ENCODE measurements at places on chromosomes 11 and 22.

- DNase-seq = no peak
These were observed 306.7 kb downstream of the ST3GAL4 start for GRCh38 chr11:126662035-126662790.

DNA sequence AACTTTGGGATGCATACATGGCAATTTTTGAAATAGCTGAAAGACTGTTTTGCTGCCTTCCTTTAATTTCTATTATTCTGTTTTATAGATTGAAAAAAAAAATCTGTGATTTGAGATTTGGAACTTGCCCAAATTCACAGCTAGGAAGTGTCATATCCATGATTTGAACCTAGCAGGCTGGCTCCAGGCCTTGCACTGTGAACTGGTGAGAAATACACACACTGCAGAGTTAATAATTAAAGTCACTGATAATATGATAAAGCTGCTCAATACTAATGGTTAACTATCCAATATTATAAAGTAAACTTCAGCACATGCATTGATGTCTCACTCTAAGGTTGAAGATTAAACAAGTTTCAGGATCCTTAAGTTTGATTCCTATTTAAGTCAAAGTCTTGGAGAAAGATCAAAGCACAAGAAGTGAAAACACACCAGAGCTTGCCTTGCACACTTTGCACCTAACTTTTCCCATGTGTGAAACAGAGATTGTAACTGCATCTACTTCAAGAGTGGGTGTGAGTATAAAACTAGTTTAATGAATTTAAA is 150.6 kb upstream of the CCDC179 start:
- no peak for DNase-seq

DNA sequence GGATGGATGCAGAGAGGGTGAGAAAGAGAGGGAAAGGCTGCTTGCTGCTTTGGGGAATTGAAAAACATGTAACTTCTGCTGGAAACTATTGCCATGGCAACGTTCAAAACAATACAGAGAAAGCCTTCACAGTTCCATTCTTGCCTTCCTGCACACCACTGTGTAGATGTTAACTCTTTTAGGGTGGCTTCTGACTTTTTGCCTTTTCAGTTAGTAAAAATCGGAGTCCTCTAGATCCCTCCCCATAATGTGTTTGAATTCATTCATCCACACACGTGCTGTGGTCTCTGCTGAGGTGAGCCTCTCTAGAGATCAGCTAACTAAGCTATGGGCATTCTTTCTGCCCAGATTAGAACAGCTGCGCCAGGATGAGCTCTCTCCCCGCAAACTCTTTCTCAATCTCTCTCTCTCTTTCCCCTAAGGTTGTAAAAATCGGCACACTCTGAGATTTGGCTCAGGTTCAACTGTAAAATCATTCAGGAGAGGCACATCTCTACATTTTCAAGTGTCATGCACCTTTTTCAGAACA is 1178.3 kb downstream of the LRRC4C start:
- DNase-seq = no peak

- no peak for DNase-seq
These were observed 60.4 kb downstream of the FEZ1 start for GRCh38 chr11:125435461-125436238.

DNA sequence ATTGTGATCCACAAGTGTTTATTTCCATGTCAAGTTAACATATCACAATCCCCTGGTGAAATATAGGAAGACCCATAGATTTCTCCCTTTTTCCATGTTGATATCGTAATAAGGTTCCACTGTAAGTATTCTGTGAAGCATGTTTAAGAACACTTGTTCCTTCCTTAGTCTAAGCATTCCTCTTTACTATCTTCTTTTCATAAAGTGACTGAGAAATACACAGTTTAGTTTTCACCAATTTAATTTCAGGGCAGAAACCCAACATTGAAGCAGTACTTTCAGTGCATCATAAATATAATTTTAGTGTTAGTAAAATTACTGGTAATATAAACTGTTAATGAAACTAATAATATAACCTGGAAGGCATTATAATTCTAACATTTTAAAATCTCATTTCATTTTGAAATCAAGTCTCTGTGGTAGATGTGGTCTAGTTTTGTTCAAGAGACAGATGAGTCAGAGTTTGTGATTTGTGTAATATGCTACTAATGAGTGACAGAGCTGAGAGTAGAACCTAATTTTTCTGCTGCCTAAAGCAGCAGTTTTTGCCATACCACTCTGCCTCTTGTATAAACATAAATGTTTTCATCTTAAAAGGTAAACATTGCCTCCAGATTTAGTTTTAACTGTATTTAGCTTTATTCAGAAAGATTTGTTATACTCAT is 79.4 kb downstream of the ATM start:
- no peak for DNase-seq

DNA sequence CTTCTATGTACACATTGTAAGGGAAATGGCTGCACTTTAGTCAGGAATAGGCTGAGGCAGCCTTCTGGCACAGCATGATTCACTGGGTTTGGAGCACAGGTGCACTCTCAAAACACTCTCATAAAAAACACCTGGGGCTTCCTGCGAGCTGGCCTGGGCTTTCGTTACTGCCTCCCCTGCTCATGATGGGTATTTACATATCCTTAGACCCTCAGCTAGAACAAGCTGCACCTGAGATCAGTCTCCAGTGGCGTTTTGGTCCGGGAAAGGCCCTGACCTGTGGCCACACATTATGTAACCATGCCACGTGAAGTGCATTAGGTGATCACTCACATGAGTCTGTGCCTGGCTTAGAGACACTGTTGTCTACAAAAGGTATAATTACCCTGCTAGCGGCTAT is 321.7 kb downstream of the TMEM135 start:
- DNase-seq = no peak

- no peak for DNase-seq
These were observed 10.1 kb upstream of the GAB2 start for GRCh38 chr11:78427615-78428265.

- peak; percentile 87 for DNase-seq
These were observed 15.7 kb upstream of the SPTBN2 start for GRCh38 chr11:66744485-66745355.

DNA sequence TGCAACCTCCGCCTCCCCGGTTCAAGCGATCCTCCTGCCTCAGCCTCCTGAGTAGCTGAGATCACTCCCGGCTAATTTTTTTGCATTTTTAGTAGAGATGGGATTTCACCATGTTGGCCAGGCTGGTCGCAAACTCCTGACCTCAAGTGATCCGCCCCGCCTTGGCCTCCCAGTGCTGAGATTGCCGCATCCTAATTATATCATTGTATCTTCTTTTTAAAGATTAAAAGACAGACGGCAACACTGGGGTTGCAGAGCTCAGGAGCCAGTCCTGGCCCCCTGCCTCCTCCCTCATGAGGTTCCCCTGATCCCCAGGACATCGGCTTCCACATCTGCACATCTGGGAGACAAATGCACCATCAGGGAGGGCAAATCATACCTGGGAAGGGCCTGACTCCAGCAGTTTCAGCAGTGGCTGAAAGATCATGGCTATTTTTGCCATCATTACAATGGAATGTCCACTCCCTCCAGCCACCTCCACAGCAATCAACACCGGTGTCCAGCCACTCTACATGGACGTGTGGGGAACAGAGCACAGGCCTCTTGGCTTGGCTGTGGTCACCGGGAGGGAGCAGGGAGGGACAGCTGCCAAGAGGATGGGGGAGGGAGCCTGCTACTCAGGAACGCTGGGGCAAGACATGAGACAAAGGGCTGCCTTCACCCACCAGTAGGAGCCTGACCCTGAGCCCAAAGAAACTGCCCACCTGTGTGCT is 9.2 kb upstream of the CELSR1 start:
- no peak for DNase-seq

GRCh38 chr11:84035645-84036044 is 749.5 kb upstream of the CCDC90B start:
- no peak for DNase-seq

- DNase-seq = no peak
These were observed 333.2 kb downstream of the CASP12 start for GRCh38 chr11:104564921-104565582.

GRCh38 chr11:134939905-134940304 is 527.9 kb upstream of the B3GAT1 start:
- DNase-seq = no peak

GRCh38 chr11:116052603-116053547 is 548.7 kb upstream of the CADM1 start:
- no peak for DNase-seq

- no peak for DNase-seq
These were observed 416.3 kb downstream of the SHANK2 start for GRCh38 chr11:70836071-70836470.

DNA sequence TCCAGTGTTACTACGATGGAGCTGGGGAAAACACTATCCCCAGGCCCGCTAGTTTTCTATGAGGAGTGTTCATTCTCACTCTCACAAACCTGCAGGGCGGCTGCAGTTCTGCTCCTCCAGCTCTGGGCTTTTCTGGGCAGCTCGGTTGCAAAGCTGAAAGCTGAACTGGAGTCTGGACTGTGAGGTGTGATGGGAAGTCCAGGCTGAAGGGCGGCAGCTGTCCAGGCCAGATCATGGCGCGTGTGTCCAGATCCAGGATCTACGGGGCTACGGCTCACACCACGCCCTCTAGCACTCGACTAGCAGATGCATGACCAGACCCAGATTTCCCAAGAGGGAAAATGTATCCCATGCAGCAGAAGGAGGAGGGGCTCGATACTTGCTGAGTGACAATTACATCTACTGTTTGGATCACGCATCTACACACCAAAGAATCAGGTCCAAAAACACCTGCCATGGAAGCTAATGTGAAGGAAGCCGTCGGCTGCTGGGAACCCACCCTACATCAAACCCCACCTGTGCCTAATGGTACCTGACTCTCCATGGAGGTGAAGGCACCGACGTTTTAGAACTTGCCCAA is 555.0 kb downstream of the BRD1 start:
- no peak for DNase-seq

DNA sequence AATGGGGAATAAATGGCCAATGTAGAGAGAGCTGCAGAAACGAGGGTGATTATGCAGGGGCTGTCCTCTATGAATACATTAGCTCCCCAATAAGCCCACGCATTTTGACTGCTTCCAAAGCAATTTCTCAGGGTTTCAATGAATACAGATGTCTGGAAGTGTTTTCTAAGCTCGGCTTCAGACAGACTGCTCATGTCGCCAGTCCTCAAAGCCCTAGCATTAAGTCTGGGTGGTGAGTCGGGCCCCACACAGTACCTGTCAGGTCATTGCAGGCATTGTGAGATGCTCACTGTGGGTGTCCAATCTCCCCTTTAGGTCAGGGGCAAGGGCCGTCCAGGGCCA is 17.9 kb upstream of the CSNK2A3 start:
- DNase-seq = no peak

DNA sequence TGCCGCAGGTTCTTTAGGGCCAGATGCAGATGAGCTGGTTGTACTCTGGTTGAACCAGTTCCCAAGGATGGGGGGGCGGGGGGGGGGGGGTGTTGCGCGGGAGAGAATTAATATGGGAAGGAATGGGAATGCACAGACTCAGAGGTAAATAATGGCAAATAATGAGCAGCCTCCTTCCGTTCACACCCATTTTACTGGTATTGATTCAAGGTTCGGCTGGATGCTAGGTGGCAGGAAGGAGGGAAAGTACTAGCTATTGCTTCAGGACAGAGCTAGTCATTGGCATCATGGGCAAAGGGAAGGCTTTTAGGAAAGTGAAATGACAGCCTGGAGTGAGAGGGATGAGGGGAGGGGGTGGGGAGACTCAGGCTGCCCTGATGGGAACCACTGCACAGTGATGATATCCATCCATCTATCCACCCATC is at the start of gene VSTM5:
Gene VSTM5, minus strand, starts transcription at position 25 of the 425 bp plus-strand sequence. CDS start 116 bp downstream, outside the sequence.
- no peak for DNase-seq

- DNase-seq = no peak
These were observed 883.5 kb downstream of the TBC1D22A start for GRCh38 chr22:47645923-47646322.

DNA sequence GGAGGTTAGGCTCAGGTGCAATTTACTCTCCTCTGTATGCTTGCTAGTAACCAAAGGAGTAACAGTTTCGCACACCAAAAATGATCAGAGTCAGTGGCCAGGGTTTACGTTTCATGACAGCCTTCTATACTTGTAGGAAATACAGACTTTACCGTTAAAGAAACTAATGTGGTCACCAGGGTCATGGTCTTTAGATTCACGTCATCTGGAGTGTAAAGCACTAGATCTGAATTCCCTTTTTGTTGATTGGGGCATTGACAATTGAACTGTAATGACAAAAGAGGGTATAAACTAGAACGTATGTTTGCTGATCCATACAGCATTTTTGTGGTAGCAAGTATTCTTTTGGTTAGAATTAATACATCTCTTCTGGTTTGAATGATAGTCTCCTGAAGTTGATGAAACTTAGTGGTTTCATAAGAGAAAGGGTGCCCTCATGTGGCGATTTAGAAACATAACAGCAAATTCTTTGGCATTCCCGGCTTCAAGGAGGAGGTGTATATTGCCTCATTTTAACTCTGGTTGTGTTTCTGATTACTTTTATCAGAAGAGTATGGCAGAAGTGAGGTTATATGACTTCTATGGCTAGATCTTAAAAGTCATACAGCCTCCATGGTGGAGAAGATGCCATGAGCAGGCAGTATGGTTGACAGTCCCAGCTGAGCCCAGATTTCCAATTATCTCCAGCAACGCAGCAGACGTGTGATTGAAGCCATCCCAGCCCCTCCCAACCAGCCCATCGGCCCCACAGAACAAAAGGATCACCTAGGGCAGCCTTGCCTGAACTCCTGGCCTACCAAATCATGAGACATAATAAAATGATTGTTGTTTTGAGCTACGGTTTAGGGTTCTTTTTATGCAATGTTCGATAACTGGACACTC is 35.1 kb downstream of the MMP7 start:
- DNase-seq = peak; percentile 50

GRCh38 chr22:41968601-41969000 is 642 bp upstream of the SEPTIN3 start:
- DNase-seq = no peak

- DNase-seq = no peak
These were observed 52.9 kb downstream of the C11orf58 start for GRCh38 chr11:16791191-16791961.

- peak; percentile 49 for DNase-seq
These were observed 14.7 kb downstream of the EPS8L2 start for GRCh38 chr11:720642-721246.

DNA sequence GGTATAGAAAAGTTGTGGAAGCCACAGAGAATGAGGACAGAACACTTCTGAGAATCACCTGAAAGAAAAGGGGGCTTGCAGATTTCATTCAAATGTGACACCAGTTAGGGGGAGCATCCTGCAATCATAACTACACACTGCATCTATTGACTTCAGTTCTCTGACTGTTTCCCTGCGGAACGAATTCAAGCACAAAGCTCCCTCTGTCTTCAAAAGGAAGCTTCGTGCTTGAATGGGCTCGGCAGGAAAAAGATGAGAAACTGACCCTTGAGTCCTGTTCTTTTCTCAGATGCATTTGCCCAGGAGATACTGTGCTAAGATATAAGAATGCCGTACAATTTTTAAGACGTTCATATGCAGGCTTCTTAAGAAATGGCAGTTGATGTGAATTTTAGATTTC is 2000.4 kb upstream of the RAG2 start:
- DNase-seq = no peak

All from activated CD4-positive, alpha-beta T cell treated with anti-CD3 and anti-CD28 coated beads for 4 hours (primary cell).